Ovary (tissue), 10 donors: ENCODE measurements at places on chromosomes 2 and 18.

- DNase-seq, result no peak
Measured at GRCh38 chr18:76465630-76466409, 29.2 kb downstream of the ZNF516 start.

- no peak for DNase-seq
Measured at GRCh38 chr2:25972049-25972823, 10.1 kb downstream of the KIF3C start.

- peak; percentile 60 for DNase-seq
Measured at GRCh38 chr18:49858309-49859020, 45.1 kb upstream of the ACAA2 start.

DNA sequence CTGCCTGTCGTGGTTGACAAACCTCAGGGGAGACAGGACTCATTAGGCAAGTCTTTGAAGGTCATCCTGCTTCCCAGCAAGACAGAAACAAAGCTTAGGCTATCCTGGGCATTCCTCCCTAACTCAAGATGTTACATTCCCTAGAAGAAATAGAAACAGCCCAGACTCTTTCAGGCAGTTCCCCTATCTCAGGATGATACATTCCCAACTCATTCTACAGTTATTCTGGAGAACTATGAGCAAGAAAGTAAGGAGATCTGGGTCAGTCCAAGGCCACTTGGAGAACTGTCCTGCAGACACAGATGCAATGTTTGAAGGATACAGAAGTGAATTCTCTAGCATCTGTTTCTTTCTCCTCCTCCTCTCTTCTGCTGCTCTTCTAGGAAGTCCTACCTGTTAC is 220.1 kb upstream of the NCKAP5 start:
- DNase-seq, result no peak

GRCh38 chr2:158493458-158493857 is 36.7 kb downstream of the PKP4 start:
- DNase-seq, result no peak

DNA sequence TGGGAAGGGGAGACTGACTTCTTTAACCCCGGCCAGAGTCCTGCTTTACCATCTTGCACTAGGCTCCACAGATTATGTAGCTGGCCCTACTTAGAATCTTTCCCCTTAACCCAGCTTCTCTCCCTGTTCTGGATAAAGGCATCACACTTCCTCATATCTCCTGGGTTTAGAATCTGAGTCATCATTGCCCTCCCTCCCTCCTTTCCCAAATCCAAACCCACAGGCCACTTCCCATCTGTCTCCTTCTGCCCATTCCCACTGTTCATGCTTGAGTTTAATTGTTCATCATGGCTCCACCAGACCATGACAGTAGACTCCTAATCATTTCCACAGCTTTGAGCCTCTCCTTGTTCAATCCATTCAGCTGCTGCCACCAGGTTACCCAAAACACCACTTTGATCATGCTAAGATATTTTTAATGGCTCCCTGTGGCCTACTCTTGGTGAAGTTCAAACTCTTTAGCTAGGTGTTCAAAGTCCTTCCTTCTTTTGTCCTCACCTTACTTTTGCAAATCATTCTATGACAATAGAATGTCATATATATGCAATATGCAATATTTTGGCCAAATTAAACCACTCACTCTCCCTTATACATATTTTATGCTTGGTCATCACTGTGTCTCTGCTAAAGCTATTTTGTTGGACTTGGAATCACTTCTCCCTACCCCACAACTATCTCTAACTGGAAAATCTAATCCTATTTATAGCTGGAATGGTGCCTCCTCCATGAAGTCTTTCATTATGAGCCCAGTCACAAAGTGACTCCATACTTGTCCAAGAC is 5.5 kb downstream of the PDE11A start:
- DNase-seq, result no peak

DNA sequence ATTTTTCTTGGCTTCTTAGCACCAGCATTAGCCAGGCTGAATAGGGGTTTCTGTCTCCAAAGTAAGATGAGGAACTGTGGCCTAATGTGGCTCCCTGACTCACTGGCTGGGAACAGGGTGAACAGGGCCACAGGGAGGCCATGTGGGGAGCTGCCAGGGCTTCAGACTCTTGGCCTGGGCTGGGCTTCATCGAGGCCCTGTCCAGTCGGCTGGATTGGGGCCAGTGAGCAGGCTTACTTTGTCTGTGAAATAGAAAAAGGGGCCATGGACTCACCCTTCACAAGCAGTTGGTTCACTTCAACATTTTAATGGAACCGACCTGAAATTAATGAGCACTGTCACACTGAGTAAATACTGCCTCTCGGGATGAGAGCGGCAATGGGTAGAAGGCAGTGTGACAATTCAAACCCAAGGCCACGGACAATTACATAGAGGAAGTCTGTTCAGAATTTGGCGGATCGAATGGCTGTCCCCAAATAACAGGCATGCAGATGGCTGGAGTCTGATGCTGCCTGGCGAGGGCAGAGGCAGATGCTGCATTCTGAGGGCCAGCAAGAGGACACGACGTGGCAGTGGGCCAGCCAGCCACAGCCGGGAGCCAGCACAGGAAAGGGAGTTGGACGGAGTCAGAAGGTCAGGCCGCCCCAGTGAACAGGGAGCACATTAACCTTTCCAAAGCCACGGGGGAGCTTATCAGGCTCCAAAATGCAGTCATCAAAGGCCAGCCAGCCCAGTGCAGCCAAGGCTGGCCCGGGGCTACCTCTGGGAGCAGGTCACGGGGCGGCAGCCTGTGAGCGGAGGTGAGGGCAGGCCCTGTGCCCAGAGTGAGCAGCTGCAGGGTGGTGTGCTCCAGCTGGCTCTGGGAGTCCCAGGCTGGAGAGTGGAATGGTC is 146.6 kb upstream of the REV1 start:
- DNase-seq, result peak; percentile 94

GRCh38 chr2:144320491-144320890 is 199.4 kb downstream of the ZEB2 start:
- no peak for DNase-seq

- no peak for DNase-seq
Measured at GRCh38 chr2:68059784-68060525, 2.8 kb downstream of the C1D start.

GRCh38 chr2:38634684-38635083 is 31.2 kb upstream of the GALM start:
- DNase-seq, result no peak

DNA sequence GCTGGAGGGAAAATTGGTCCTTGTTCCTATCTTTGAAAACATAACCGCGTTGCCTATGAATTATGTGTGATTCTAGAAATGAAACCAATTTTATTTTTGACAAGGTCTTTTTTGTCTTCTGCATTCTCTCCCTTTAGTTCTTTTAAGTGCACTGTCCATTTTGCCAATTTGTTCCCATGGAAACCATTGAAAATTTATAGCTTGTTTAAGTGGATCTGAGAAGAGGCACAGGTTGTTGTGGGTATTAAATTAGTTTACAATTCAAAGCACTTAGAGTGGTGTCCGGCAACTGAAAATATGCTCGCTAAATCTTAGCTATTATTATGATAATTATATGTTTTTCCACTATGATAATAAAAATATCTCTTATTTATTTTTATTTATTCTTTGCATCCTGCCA is 107.5 kb upstream of the FSHR start:
- DNase-seq, result no peak

GRCh38 chr18:22946846-22947245 is 13.7 kb downstream of the RBBP8 start:
- no peak for DNase-seq

GRCh38 chr2:143974262-143974661 is 545.7 kb downstream of the ZEB2 start:
- DNase-seq, result no peak

GRCh38 chr2:128984855-128985254 is 666.2 kb upstream of the HS6ST1 start:
- DNase-seq, result no peak

- no peak for DNase-seq
Measured at GRCh38 chr2:10868465-10869314, 43.0 kb upstream of the KCNF1 start.

DNA sequence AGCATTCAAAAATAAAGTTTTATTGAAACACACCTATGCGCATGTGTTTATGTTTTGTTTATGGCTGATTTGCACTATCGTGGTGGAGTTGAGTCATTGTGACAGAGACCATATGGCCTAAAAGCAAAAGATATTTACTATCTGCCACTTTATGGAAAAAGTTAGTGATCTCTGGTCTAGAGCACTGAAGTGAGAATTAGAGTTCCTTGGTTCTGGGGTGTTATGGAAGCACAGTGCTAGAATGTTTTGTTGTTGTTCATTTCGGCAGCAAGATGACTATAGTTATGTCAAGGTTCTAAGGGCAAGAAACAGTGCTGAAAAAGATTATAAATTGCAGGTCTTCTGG is 416.5 kb downstream of the SLC4A3 start:
- no peak for DNase-seq

DNA sequence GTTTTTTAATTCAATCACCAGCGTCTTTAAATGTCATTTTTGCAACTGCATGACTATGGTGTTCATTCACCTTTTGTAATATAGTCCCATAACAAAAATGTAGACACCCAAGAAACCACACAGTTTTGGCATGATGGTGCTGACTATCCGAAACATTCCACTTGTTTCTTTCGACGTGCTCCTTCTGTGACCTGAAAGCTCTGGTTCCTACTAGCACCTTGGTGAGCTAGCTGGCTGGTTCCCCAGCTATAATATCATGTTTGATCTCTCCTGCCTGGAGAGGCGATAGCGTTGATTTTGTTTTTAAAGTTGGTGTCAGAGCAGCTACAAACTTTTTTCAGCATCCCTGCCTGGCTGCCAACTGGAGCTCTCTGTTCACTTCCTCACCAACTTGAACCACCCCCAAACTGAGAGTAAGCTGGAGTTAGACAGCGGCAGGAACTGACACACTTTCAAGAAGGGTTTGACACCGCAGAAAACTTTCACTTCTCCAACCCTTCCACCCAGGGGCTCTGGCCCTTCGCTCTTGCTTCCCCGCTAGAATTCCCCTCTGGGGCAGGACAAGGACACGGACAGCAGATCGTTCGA is 1.1 kb downstream of the ATAD2B start:
- DNase-seq, result peak; percentile 43

DNA sequence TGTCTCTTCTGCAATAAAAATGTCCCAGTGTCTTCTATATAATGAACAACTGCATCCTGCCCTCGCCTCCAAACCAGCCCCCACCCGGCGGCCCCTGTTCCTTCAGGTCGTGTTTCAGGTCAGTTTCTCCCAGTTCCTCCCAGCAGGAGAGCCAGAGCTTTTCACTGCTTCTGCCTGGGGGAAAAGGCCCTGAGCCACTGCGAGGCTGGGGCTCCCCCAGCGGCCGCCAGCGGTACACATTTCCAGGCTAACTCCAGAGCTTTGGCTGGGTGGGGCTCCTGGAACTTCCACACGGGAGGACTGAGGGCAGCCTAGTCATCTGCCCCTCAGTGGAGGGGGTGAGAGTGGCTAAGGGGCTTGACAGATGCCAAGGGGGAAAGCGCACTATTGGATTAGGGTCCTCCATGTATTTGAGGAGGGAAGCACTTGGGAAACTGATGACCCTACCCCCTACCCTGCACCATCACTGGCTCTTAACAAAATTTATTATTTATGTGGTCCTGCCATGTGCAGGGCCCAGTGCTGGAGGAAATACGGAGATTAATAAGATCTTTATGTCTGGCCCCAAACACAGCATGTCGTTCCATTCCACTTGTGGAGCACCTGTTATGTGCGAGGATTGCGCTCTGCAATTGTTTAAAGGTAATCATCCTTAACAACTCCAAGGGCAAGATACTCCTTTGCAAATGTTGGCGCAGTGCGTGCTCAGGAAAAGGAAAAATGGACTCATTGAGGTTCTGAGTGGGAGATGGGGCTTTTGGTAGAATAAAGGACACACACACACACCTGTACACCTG is 17.3 kb upstream of the CYS1 start:
- peak; percentile 69 for DNase-seq

DNA sequence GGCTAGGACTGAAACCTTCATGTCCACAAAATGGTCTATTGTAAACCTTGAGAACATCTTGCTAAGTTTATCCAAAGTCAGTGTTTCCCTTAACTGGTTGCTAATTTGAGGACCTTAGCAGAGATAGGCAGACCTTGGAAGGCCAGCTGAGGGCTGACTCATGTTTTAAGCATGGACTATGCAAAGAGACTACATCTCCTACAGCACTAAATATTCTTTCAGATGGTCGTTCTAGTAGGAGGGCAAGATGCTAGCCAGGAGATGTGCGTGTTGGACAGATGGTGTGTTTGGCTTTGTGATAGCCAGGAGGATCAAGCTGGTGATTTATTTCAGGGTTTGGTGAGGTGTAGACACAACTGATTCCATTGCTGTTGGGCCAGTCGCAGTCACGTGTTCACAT is 75.8 kb downstream of the NRP2 start:
- DNase-seq, result peak; percentile 72

GRCh38 chr18:57329856-57330255 is 22.5 kb upstream of the ST8SIA3 start:
- no peak for DNase-seq

GRCh38 chr2:230644356-230644935 is 68.2 kb upstream of the CAB39 start:
- DNase-seq, result no peak

- DNase-seq, result no peak
Measured at GRCh38 chr2:213166109-213166508, 14.7 kb upstream of the IKZF2 start.

DNA sequence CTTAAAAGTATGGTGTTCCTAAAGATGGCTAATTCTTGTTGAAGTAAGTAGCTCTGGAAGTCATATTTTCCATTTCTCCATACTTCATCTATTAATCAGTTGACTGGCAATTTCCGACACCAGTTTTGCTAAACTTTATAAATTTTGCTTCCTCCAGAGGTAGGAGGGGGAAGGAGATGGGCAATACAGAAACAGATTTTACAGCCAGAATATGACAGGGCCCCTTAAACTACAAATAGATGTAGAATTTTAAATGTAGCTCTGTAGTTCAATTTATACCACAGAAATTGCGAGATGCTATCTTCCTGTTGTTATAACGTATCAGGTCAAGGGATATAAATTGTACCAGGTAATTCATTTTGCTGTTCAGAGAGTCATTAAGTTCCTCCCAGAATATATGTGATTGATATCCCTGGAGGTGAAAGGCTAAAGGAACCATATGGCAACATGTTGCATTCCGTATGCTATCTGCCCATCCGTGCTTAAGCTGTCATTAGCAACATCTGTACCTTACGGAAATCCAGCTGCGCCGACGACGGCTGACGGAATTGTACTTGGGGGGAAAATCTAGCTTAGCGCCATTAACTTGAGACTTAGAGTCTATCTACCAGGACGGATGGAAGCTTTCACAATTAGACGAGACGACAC is 8.4 kb upstream of the NR4A2 start:
- no peak for DNase-seq

GRCh38 chr2:32706815-32707579 is 79.1 kb downstream of the TTC27 start:
- DNase-seq, result no peak

DNA sequence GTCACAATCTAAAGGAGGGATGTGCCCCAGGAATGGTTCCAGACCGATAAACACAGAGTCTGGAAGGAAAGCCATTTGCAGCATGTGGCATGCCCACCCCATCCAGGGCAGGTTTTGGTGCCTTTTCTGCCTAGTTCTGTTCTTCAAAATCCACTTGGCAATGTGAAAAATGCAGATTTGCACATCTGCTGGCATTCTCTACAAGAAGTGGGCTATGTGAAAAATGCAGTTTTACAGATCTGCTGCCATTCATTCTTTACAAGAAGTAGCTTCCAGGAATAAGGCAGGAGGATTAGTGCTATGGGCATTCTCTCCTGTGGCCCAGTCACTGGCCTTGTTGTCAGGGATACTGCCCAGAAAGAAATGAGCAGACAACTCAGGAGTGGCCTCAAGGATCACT is 68.1 kb downstream of the C1D start:
- DNase-seq, result no peak

GRCh38 chr2:150107816-150108215 is 379.7 kb downstream of the RND3 start:
- no peak for DNase-seq
